Hair follicle dermal papilla cell (primary cell): ENCODE measurements at places on chromosomes 16 and 17. TPM values are rescaled to one million over a fixed set of nuclear protein-coding genes. Genes with fewer than 3 reads are reported as not detected.

The ALOXE3 gene
- under 0.01 TPM in 1 of 2 replicates, not detected in the other for total RNA-seq

The BCL6B gene
- total RNA-seq = 0.16 and 0.36 TPM in 2 replicates

The MRC2 gene
- total RNA-seq = 285 and 465 TPM in 2 replicates

The CHD9 gene
- 73.3 and 77.6 TPM in 2 replicates for total RNA-seq

The C16orf74 gene
- total RNA-seq = 2.1 and 2.3 TPM in 2 replicates

The CLDN6 gene
- total RNA-seq = 0.12 and 0.16 TPM in 2 replicates

The FBXW10B gene
- 1.6 and 6.7 TPM in 2 replicates for total RNA-seq

The CES3 gene
- 0.12 and 0.16 TPM in 2 replicates for total RNA-seq

The KRTAP3-1 gene
- total RNA-seq = not detected in 2 replicates

The EVPLL gene
- total RNA-seq = not detected in 2 replicates

The PLXDC1 gene
- total RNA-seq = 15.2 and 33.3 TPM in 2 replicates

The G6PC1 gene
- total RNA-seq = not detected in 2 replicates

The ITGAL gene
- not detected in 2 replicates for total RNA-seq
